ENCODE measurements at places on chromosomes 7 and 10.
A peak's percentile ranks its signal among the peaks of the same experiment; 100 is the strongest.

DNA sequence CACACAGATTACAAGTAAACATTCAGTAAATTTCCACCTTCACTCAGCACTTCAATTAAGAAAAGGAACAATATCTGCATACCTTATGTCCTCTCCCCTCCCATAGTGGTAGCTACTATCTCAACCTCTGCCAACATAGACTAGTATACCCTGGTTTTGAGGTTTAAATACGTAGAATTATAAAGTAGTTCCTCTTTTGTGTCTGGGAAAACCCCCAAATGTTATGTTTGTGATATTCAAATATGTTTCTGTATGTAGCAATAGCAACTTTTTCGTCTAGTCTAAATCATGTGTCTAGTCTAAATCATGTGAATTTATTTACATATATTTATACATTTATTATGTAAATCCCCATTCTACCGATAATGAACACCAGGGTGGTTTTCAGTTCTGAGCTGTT is 13.2 kb upstream of the CAMK2B start:
- no peaks in the 10 kb centered on the region for H3K36me3 ChIP-seq
- H3K4me3 ChIP-seq: no peak overlapping the region
- H3K27me3 ChIP-seq: peaks cover 1% of the 10 kb centered on the region
- no peaks in the 10 kb centered on the region for H3K4me1 ChIP-seq
- H3K27ac ChIP-seq: no peak overlapping the region

- H3K27me3 ChIP-seq: peaks cover 48% of the 10 kb centered on the region
- no peaks in the 10 kb centered on the region for H3K36me3 ChIP-seq
- peaks cover 11% of the 10 kb centered on the region for H3K4me1 ChIP-seq
- no peak overlapping the region for H3K27ac ChIP-seq
These were observed 7.8 kb upstream of the TBX20 start for GRCh38 chr7:35261476-35262285.

GRCh38 chr7:30380294-30380693 is 95.9 kb downstream of the ZNRF2 start:
- H3K4me1 ChIP-seq: no peaks in the 10 kb centered on the region
- no peaks in the 10 kb centered on the region for H3K36me3 ChIP-seq
- H3K27me3 ChIP-seq: no peaks in the 10 kb centered on the region
- no peak overlapping the region for H3K27ac ChIP-seq
- no peak overlapping the region for H3K4me3 ChIP-seq

DNA sequence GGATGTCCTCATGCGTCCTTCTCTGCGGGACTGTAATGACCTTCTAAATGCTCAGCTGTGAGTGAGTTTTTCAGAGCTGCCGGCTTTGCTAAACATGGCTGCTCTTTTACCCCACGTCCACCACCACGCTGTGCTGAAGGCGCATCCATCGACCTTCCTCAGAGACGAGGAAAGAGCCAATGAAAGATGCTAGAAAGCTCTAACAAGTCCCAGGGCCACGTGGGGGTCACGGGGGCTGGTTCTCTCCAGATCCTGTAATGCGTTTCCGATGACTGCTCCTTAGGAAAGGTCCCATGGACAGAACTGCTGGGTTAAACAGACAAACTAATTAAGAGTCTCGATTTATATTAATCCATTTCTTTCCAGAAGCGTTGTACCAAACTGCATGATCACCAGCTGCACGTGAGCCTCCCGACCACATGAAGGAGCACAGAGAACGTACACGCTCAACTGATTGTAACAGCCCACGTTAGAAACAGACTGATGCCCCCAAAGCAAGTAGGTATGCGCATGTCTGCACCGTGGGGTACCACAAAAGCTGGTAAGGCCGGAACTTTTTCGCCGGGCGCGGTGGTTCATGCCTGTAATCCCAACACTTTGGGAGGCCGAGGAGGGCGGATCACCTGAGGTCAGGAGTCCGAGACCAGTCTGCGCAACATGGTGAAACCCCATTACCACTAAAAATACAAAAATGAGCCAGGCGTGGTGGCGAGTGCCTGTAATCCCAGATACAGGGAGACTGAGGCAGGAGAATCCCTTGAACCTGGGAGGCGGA is 109.6 kb downstream of the TCERG1L start:
- H3K27me3 ChIP-seq: no peaks in the 10 kb centered on the region
- no peak overlapping the region for H3K4me3 ChIP-seq
- H3K36me3 ChIP-seq: no peaks in the 10 kb centered on the region
- no peak overlapping the region for H3K27ac ChIP-seq
- H3K4me1 ChIP-seq: no peaks in the 10 kb centered on the region

DNA sequence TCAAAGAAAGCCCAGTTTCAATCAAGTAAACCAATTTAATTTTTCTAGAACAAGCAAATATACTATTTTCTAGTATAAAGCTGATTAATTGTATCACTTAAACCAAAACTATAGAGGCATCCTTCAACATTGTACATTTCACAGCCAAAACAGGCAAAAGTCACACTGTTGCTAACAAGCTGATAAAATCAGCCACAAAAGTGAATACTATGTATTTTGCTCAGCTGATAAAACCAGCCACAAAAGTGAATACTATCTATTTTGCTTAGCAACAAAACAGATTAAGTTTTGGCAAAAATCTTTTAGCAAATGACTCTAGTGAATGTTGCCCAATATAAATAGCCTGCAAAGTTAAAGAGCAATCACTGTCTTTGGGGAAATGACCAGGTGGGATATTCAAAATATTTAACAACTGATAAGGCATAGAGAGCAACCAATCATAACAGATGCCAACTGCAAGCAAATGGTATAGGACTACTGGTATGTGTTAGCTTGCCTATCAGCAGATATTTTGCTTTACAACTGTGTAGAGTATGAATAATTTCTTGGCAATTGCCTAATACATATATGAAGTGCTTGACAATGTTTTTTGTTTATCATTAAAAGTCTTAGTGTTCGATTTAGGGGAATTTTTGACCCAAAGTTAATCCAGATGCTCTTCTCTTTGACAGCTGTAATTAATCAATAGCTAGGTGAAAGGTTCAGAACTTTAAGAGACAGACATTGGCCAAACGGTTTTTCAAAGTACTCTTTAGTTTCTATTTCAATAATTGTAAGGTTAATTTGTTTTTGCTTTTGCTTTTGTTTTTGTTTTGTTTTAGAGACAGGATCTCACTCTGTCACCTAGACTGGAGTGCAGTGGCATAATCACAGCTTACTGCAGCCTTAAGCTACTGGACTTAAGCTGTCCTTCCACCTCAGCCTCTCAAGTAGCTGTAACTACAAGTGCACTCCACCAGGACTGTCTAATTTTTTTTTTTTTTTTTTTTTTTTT is 44.4 kb upstream of the SP4 start:
- DNase-seq: peak; percentile 87
- no peak overlapping the region for H3K4me3 ChIP-seq
- H3K27ac ChIP-seq: no peak overlapping the region
- no peaks in the 10 kb centered on the region for H3K4me1 ChIP-seq

DNA sequence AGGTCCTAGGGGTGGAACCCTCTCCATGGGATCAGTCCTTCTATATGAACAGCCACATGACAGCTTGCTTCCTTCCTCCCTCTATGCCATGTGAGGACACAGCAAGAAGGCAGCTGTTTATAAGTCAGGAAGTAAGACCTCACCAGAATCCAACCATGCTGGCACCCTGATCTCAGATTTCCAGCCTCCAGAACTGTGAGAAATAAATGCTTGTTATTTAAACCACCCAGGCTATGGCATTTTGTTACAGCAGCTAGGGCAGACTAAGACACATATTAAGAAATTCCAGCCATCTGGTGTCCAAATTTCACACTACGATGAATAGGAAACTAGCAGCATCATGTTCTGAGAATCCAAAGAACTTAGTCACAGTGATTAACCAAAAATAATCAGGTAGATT is 140.1 kb downstream of the ZFAND4 start:
- no peak overlapping the region for H3K27ac ChIP-seq
- no peak overlapping the region for H3K4me3 ChIP-seq
- DNase-seq: no peak
- no peaks in the 10 kb centered on the region for H3K36me3 ChIP-seq
- H3K4me1 ChIP-seq: no peaks in the 10 kb centered on the region
- H3K27me3 ChIP-seq: no peaks in the 10 kb centered on the region

DNA sequence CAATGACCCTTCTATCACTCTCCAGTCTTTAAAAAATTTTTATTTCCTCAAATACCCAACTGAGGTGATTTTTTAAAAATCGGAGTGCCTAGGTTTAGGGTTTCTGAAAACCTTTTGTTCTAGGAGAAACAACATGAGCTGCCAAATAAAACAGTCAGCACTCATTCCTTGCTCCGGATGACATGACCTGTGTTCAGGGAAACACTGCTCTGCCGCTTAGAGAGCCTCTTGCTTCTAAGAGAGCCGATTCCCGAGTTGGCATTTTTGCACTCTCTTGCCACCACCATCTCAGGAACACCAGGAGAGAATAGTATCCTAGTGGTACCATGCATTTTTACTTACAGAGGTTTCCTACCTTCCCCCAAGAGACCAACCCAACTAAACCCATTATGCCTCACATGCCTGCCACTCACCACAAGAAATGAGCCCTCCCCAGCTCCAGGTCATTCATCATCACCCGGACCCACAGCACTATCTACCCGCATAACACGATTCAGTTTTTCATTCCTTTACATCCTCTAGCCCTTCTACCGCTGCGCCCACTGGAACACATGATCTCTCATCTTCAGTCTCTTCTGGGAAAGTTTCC is 365.4 kb downstream of the THSD7A start:
- no peak overlapping the region for H3K4me3 ChIP-seq
- no peaks in the 10 kb centered on the region for H3K27me3 ChIP-seq
- no peak overlapping the region for H3K27ac ChIP-seq
- H3K4me1 ChIP-seq: no peaks in the 10 kb centered on the region
- no peak for DNase-seq

DNA sequence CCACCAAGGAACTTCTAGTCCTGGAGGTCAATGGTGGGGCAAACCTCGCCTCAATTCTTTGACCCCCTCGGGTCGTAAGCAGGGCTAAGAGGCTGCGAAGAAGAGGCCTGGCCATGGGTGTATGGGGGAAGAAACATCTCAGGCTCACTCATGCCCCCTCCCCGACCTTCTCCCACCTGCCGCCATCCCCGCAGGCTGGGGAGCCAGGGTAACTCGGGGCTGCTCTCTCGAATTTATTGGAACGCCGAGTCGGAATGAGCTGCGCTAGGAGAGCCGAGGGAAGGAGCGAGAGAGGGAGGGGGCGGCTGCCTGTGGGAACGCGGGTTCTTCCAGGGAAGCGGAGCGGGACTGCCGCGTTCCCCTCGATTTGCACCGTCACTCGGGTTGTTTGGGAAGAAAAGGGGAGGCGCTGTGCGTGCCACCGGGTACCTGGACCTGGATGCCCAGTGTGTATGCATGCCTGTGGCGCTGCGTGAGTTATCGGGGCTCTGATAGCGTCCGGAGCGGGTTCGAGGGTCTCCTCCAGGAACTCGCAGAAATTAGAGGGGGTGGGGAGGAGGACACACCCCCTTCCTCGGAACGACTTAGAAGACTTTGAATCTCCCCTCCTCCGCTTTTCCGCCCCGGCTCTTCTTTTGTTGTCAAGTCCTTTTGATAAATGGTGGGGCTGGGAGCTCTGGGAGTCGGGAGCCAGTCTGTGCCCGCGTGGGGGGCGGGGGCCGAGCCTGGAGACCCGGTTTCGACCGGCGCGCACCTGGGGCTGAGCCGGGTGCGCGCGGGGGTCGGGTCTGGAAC is 1.8 kb upstream of the ZNF503 start:
- H3K27me3 ChIP-seq: peaks cover 51% of the 10 kb centered on the region
- H3K36me3 ChIP-seq: no peaks in the 10 kb centered on the region

DNA sequence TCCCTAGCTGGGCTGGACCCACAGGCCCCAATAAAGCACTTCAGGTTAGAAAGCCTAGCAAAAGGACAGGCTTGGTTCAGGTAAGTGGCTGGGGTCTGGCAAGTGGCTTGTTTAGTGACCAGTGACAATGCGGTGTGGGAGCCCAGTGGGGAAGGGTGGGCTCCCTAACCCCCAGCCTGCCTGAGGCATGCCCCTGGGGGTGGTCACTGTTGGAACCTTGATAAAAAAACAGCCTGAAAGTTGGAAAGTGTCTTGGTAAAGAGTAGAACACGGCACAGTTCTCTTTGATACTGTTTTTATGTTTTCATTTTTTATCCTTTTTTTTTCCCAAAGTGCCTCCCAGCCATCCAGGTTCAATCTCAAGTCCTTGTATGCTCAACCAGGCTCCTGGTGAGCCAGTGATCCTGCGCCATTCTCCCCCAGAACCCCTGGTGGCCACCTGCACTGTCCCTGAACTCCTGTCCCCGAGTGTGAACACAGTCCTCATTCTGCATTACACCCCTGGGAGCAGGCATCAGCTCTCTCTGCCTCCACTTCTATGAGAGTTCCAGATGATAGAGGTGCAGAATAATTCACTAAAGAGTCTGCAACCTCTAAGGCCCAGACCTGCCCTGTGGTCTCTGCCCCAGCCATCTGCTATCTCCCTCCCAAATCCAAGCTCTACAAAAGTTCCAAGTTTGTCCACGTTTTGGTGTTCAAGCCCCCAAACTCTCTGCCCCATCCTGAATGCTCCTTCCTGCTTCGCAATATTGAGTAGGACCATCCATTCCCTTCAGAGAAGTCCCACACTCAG is 15.0 kb upstream of the CXCL12 start:
- H3K27me3 ChIP-seq: no peaks in the 10 kb centered on the region
- no peak for DNase-seq
- H3K27ac ChIP-seq: no peak overlapping the region
- H3K36me3 ChIP-seq: no peaks in the 10 kb centered on the region

- no peaks in the 10 kb centered on the region for H3K27me3 ChIP-seq
- DNase-seq: peak; percentile 93
- peaks cover 19% of the 10 kb centered on the region for H3K4me1 ChIP-seq
These were observed 79.8 kb downstream of the ABI1 start for GRCh38 chr10:26780793-26781601.

DNA sequence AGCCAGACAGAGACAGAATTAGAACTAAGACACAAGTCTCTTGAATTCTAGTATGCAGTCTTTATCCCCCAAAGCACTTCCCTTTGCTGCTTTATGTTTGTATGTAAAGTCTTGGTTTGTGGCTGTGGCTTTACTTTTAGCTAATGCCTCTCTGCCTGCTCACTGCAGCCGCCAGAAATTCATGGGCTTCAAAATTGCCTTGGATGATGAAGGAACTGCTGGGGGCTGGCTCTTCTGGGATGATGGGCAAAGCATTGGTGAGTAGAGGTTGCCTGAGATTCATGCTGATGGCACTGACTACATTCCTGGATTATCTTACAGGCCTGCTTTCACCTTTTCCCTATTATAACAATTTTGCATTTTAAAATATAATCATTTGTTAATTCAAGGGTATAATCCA is 10.9 kb upstream of the MGAM2 start:
- no peaks in the 10 kb centered on the region for H3K4me1 ChIP-seq
- DNase-seq: no peak
- H3K27ac ChIP-seq: no peak overlapping the region
- H3K4me3 ChIP-seq: no peak overlapping the region
- no peaks in the 10 kb centered on the region for H3K36me3 ChIP-seq

GRCh38 chr7:28701731-28702130 is 256.4 kb downstream of the TRIL start:
- no peak overlapping the region for H3K4me3 ChIP-seq
- no peak for DNase-seq
- H3K27me3 ChIP-seq: no peaks in the 10 kb centered on the region
- no peak overlapping the region for H3K27ac ChIP-seq
- H3K36me3 ChIP-seq: no peaks in the 10 kb centered on the region

- no peaks in the 10 kb centered on the region for H3K36me3 ChIP-seq
- H3K27ac ChIP-seq: no peak overlapping the region
- H3K4me1 ChIP-seq: no peaks in the 10 kb centered on the region
- DNase-seq: no peak
These were observed 86.5 kb downstream of the GOLGA7B start for GRCh38 chr10:97936126-97936525.

GRCh38 chr10:113965683-113966082 is 78.0 kb upstream of the ADRB1 start:
- H3K36me3 ChIP-seq: no peaks in the 10 kb centered on the region
- no peak overlapping the region for H3K4me3 ChIP-seq
- H3K27ac ChIP-seq: no peak overlapping the region
- H3K4me1 ChIP-seq: peaks cover 3% of the 10 kb centered on the region
- H3K27me3 ChIP-seq: no peaks in the 10 kb centered on the region
